ENCODE measurements at places on chromosomes 5 and 9.

DNA sequence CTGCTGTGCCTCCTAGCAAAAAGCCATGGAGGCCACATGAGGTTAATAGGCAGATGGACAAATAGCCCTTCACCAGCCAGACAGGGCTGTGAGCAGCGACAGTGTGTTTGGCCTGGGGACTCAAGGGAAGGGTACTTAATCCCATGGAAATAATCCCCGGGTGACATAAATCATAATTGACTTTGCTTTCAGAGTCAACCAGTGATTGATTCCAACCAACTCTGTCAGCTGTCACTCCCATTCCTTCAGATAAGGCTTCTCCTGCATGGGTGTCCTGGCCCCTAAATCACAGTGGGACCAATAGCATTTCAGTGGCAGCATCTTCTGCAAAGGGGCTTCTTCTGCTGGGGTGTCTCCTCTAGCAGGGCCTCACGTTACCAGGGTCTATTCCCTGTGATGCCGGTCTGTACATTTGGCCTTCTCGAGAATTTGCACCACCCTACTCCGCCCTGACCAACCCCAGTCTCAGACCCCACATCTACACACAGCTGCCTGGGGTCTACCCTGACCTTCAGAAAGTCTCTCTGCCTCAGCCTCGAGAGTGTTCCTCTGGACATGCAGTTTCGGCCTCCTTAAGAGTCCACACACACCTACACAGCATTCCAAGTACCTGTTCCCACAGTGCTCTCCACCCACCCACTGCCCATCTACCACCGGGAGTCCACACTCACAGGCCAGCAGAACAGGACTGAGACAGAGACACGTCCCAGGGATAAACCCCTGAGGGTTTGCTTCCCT, 3.7 kb downstream of the CLTB start:
- DNase-seq = no peak

DNA sequence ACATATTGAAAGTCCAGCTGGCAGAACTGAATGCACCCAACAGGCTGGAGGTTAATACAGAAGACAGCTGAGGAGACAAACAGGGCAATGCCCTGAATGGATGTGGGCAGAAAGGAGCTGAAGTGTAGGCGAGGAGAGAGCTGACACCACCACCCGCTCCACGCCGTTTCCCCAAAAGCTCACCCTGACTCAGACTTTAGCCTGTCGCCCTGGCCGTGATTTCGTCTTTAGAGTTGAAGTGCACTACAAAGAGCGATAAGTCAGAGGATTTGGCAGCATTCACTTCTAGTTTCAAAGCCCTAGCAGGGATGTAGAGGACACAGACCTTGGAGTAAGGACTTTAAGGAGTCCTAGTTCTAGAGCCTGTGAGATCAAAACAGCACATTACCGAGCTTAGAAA, 2.2 kb upstream of the ERAP1 start:
- DNase-seq = peak; percentile 50

GRCh38 chr5:6859023-6859422, 145.8 kb downstream of the TENT4A start:
- no peak for DNase-seq

- no peak for DNase-seq
Measured at GRCh38 chr9:34644766-34645314, 1.6 kb upstream of the GALT start.

- DNase-seq = no peak
Measured at GRCh38 chr5:115402822-115403577, 106.5 kb upstream of the CCDC112 start.

GRCh38 chr9:127455324-127455992, 4.1 kb downstream of the LRSAM1 start:
- DNase-seq = peak; percentile 50

GRCh38 chr5:141692533-141692888, 10.5 kb upstream of the ARAP3 start:
- no peak for DNase-seq

GRCh38 chr9:110464321-110464720, 115.2 kb downstream of the SVEP1 start:
- no peak for DNase-seq

- no peak for DNase-seq
Measured at GRCh38 chr9:127411122-127411521, 13.1 kb upstream of the ZNF79 start.

DNA sequence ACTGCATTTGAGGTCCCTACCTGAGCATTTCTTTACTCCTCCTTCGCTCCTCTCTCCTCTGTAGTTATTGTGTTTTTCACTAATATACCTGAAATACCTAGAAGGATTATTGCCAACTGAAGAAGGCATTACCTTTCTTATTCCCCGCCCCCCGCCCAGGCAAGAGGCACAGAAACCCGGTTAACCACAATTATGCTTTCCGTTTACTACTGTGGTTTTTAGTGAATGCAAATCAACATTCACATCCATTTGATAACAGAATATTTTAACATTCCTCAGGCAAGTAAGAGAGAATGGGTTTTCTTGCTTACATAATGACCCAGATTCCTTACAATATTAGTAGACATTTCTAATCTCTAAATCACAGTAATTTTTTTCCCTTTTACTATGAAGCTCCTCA, 136.9 kb downstream of the PCSK5 start:
- no peak for DNase-seq

GRCh38 chr5:122111460-122111859, 17.9 kb upstream of the ZNF474 start:
- DNase-seq = no peak

DNA sequence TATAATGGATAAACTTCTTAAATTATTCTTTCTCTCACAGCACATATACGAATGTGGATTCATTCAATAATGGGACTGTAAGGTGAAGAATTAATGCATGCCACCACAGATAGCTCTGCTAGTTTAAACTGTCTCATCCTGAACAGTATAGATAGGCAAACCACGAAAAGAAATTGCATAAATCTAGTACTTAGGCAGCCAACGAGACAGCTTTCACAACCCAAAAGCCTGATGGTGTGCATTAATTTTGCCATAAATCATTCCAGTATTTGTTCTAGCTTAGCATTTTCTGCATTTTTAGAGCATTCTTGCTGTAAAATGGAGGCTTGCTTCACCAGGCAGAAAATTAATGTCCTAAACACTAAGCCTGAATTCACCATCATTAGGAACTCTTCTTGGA, 834.2 kb upstream of the DMAC1 start:
- DNase-seq = no peak

- peak; percentile 26 for DNase-seq
Measured at GRCh38 chr5:81749192-81749560, 1.7 kb downstream of the SSBP2 start.

DNA sequence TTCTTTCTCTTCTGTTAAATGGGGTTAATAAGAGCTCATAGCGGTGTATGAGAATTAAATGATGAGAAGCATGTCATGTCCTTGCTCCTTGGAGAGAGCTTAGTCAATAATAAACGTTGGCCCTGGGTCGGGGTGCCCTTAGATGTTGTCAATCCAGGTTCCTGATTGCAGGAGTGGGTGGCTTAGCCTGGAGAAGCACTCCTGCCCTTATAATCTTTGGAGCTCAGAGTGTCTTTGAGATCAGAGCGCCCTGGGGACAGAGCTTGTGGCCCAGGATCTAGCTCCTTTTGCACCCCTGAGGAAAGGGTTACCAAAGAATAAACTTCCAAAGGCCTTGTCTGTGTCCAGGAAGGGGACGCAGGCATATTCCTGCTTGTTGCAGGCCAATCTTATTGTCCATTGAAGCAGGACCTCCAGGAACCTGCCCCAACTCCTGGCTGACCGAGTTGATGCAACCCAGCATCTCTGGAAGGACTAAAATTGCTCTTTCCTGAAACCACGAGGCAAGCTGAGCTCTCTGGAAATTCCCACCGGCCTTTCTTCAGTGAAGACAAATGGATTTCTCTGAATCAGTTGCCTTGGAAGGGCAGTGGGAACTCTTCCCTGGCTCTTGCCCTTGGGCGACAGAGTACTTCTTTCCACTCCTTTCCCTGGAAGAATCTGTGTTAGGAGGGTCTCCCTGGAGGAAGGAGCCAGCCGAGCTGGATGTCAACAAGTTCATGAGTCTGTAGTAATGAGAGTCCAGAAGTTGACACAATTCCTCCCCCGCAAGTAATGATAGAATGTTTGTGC, 6.4 kb upstream of the AMBP start:
- no peak for DNase-seq

DNA sequence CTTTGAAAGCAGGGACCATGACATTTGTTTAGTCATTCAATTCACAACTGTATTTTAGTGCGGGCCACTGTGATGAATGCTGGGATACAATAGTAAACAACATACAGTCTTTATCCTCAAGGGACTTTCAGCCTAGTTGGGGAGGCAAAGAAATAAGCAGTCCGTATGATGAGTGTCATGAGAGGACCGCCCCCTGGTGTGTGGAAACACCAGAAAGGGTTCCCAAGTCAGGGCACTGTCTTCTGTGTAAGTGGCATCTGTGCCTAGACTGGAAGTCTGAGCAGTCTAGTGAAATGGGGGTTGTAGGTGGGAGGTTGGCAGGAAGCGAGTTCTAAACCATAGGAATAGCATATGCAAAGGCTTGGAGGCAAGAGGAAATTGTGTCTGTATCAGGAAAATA, 6.8 kb downstream of the C9orf43 start:
- DNase-seq = no peak

GRCh38 chr9:128723352-128723865, 518 bp downstream of the ZDHHC12 start:
- DNase-seq = no peak

DNA sequence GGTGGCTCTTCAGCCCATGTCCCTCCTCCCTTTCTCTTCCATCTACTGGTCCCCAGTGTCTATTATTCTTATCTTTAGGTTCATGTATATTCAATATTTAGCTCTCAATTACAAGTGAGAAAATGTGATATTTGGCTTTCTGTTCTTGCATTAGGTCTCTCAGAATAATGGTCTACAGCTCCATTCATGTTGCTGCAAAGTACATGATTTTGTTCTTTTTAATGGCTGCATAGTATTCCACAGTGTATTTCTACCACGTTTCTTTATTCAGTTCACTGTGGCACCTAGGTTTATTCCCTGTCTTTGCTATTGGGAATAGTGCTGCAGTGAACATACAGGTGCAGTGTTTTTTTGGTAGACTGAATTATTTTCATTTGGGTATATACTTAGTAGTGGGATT, 1308.8 kb downstream of the EFNA5 start:
- DNase-seq = no peak

- DNase-seq = no peak
Measured at GRCh38 chr5:1378866-1379659, 34.2 kb upstream of the CLPTM1L start.

DNA sequence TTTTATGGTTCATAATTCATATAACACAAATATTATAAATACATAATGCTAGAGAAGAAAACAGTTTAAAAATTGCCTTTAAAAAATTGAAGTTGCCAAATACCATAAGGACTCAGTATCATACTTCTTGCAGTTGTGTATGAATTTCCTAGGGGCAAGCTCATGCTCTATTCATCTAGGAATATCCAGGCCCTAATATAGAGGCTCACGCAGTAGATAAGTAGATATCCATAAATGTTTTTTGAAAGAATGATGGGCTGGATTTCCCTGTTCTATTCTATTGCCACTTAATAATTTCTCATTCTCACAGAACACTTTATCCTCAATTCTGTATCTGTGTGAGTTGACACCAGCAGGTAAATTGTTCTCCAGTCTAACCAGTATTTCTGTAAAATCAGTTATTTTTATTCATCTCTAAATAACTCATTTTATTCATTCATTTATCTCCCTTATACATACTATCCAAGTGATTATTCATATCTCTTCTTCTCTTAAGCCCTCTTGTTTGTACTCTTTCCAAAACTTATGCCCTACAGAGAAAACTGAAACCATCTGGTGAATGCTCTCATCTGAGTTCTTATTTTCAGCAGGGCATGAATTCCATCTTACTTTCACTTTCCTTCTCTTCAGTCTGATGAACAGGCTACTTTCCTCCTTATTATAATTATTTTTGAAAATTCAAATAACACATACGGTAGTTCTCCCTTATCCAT, 97.1 kb downstream of the SLC44A1 start:
- no peak for DNase-seq

GRCh38 chr9:34599546-34599945, 10.0 kb upstream of the CNTFR start:
- no peak for DNase-seq

DNA sequence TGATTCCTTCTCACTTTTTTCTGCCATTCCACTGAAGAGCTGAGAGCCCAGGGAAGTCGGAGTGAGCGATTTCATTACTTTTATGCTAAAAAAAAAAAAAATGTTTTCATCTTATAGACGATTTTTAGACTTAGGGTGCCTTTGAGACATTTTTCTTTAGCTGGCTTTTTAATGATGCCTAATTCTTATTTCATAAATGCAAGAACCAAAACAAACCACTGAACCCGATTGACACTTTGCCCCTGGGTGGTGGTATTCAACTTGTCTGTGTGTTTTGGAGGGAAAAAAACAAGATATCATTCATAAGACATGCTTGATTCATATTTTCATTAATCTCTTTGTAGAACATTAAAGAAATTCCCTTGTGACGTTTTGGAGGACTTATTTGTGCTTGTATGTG, 2.4 kb downstream of the TLE4 start:
- no peak for DNase-seq

- no peak for DNase-seq
Measured at GRCh38 chr5:23235246-23235645, 272.2 kb upstream of the PRDM9 start.

GRCh38 chr5:39648848-39649227, 224.1 kb upstream of the DAB2 start:
- DNase-seq = no peak

DNA sequence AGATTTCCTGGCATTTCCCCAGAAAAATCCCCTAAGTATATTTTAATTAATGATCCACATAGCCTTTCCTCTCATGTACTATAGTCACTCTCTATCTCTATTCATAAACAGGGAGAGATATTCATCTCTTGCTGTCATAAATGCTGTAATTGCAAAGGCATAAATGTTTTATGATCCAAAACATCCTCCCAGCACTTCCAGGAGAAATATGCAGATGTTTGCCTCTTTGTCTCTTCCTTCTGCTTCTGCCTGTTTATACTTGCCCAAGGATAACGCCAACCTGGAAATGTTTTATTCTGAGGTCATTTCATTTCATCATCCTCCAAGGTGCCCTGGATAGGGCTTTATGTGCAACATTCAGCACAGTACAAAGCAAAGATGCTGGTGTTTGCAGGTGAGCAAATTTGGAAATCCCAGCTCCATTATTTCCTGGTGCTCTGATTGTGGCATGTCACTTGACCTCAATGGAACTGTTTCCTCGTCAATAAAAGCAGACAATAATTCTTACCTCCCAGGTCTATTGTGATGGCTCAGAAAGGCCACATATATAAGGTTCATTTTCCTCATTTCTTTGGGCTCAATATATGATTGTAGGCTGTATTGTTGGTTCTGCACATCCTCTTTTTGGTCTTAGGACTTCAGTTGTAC, 6.9 kb downstream of the TNFSF15 start:
- DNase-seq = no peak

- DNase-seq = no peak
Measured at GRCh38 chr9:121755581-121755980, 104.1 kb downstream of the DAB2IP start.
